Naive B cell (primary cell): ENCODE measurements at places on chromosomes 7 and 10.

DNA sequence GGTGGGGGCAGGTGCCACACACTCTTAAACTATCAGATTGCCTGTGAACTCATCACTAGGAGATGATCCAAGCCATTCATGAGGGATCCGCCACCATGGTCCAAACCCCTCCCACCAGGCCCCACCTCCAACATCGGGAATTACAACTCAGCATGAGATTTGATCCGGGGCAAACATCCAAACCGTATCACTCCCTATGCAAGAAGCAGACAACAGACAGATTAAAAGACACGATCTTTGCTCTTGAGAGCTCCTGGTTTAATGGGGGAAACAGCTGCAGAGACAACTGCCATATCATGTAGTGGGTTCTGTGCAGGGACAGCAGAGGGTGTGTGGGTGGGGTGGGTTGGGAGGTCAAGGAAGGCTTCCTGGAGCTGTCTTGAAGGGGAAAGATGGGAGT lies 123.6 kb downstream of the EMX2 start:
- DNase-seq, result no peak

DNA sequence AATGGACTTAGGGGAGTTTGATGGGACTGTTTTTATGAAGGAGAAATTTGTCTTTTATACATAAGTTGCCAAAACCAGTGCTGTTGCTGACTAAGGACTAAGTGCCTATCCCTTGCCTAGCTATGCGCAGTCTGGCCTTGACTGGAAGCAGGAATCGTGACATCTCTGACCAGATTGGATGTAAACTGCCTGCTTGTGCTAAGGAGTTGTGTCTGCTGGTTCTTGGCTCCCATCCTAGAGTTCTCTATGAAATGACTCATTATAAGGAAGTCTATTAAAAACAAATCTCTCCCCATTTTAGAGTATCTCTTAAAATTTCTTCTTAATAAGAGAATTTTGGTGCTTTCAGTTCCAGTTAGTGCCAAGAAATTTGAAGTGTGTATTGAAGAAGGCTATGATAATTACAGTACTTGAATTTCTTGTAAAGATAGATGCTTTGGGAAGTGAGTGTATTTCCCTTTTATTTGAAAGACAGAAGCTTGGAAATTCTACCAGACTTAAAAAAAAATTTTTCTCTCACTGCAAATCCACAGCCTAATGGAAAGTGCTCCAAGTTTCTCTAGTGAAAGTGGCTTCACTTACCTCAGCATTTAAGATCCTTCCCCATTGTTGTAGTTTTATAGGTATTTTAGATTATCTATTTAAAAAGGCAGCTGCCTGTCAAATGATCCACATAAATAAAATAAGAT lies 77.6 kb downstream of the BICC1 start:
- no peak for DNase-seq

DNA sequence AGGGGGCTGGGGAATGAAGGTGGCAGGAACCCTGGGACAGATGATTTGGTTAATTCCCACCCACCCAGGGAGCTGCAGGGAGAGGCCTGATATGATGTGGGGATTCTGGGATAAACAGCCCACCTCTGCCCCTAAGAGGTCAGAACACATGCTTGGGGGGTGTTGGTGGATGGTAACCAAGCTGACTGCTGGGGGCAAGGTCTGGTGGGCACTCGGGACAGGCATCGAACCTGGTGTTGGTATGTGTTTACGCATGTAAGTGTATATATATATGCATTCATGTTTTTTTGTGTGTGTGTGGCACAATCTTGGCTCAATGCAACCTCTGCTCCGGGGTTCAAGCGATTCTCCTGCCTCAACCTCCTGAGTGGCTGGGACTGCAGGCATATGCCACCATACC lies 80.7 kb upstream of the TMEM248 start:
- no peak for DNase-seq

- DNase-seq, result no peak
Observed at GRCh38 chr7:32143301-32143700, 73.1 kb upstream of the PDE1C start.

GRCh38 chr7:15507171-15507570 lies 54.6 kb downstream of the AGMO start:
- no peak for DNase-seq

GRCh38 chr10:128411643-128412042 lies 285.4 kb upstream of the MKI67 start:
- no peak for DNase-seq

DNA sequence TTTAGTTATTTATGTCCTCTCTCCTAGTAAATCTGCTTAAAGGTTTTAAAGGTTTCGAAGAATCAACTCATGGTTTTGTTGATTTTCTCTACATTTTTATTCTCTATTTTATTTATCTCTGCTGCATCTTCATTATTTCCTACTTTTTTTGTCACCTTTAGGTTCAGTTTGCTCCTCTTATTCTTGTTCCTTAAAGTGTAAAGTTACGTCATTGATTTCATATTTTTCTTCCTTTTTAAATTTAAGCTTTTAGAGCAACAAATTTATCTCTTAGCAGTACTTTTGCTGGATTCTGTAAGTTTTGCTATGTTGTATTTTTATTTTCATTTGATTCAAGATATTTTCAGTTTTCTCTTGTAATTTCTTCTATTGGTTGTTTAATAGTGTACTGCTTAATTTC lies 10.7 kb downstream of the MYO3A start:
- no peak for DNase-seq

DNA sequence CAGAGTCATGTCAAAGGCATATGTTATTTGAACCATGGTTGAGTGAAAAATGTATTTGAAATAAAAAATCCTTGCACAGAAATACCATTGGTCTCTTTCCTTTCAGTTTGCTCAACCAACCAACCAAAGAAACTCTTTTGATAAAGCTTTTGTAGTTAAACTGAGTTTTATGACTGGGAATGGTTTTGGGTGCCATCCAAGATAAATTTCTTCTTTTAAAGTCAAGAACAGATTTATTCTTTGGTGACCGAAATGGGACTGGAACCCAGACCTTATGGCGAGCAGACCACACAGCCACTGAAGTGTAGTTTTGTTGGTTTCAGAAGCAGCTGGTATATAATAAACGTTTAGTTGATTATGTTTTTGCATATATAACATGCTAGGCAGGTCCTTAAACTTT lies 2.8 kb upstream of the GALNT17 start:
- DNase-seq, result no peak

DNA sequence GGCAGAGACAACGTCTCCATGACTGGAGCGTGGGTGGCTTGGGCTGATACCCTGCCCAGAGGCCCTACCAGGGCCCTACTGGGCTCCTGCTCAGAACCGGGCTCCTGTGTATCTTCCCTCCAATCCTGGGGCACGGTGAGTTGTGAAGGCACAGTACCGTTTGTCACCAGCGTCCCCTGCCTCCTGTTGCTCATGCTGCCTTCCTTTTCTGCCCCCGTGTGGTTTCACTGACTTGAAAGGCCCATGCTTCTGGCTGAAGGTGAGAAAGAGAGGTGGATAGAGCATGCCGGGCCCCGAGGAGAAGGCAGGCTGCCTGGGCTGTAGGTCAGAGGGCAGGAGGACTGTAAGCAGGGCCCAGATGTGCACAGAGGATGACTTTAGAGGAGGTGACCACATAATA lies 9.1 kb upstream of the DMBT1 start:
- DNase-seq, result no peak

DNA sequence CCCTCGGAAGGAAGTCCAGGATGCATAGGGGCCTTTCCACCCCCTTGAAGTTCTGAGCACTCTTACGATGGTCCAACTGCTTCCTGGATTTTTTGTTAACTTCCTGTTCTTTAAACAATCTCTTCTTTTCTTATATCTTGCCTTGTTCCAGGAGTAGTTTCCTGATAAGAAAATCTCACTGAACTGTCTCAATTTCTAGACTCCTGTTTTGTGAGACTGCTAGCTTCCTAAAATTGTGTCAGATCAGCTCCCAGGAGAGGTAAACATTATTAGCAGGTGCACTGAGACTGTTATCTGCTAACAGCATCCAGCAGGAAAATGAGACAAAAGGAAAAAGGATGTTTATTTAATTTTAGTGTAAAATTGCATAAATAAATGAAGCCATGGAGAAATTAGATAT lies 106.2 kb upstream of the PITRM1 start:
- DNase-seq, result no peak

DNA sequence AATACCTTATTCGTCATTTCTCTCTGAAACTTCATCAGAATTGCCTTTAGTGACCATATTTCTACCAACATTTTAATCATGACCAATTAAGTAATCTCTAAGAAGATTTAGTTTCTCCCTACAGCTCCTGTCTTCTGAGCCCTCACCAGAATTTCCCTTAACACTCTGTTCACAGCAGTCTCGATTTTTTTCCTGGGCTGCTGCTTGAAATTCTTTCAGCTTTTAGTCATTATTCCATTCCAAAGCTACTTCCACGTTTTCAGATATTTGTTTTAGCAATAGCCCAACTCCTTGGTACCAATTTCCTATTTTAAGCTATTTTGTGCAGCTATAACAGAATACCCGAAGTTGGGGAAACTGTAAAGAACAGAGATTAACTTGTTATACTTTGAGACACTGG lies 192.4 kb upstream of the DKK1 start:
- DNase-seq, result no peak
